ENCODE measurements at places on chromosomes 4 and X. TPM values are rescaled to one million over a fixed set of nuclear protein-coding genes. Genes with fewer than 3 reads are reported as not detected.

DNA sequence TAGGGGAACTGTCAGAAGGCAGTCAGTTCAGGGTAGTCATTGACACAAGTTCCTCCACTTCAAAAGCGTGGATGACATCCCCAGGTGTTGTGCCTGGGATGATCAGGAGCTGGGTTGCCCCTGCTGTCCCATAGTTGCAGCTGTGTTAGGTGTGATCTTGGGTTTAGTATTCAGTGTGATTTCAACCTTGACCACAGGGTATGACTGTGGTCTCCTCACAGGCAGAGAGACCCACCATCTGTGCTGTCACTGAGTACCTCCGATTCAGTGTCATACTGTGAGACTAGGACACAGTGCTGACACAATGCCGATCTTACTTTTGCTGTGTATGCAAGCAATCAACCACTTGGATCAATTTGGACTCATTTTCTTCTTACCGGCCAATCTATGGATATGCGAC is 25.2 kb downstream of the FOXR2 start:
- H3K27me3 ChIP-seq, result peaks cover 12% of the 10 kb centered on the region
- no peaks in the 10 kb centered on the region for H3K4me1 ChIP-seq
- H3K4me3 ChIP-seq, result no peak overlapping the region
- no peaks in the 10 kb centered on the region for H3K36me3 ChIP-seq
- DNase-seq, result no peak
- H3K27ac ChIP-seq, result no peak overlapping the region

DNA sequence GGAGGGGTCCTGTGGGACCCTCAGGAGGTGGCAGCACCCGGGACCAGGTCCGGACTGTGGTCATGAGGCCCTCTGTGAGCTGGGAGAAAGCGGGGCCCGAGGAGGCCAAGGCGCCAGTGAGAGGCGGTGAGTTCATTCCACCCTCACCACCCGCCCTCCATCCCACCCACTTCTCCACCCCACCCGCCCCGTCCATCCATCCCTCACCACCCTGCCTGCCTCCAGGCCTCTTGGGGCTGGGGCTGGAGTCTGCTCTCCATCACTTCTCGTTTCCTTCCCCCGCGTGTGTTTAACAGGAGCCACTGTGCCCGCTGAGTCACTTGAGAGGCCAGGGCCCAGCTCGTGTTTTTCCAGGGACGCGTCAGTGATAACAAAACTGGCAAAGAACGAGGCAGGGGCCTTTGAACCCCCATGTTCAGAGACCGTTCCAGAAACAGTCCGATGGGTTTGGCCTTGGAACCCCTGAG is 6.2 kb downstream of the SH3TC1 start:
- H3K4me1 ChIP-seq, result peaks cover 13% of the 10 kb centered on the region
- no peaks in the 10 kb centered on the region for H3K27me3 ChIP-seq
- H3K4me3 ChIP-seq, result no peak overlapping the region
- no peaks in the 10 kb centered on the region for H3K36me3 ChIP-seq
- DNase-seq, result no peak

DNA sequence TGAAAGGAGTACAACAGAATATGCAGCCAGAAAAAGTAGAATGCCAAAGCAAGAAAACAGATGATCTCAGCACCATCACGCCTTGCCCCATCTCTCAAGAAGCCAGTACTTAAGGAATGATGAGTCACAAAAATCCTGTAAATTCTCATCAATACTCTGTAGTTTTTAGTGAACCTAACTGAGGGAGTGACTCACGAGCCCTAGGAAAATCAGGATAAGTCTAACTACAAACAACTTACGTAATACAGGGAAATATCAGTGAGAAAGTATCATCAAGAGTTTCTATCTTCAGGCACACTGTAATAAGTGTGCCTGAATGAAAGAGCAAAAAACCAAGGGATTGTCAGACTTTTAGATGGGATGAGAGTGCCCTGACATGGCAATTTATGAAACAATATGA is 644.4 kb downstream of the STPG2 start:
- no peak for DNase-seq
- no peaks in the 10 kb centered on the region for H3K36me3 ChIP-seq
- H3K27ac ChIP-seq, result no peak overlapping the region
- peaks cover 4% of the 10 kb centered on the region for H3K4me1 ChIP-seq

DNA sequence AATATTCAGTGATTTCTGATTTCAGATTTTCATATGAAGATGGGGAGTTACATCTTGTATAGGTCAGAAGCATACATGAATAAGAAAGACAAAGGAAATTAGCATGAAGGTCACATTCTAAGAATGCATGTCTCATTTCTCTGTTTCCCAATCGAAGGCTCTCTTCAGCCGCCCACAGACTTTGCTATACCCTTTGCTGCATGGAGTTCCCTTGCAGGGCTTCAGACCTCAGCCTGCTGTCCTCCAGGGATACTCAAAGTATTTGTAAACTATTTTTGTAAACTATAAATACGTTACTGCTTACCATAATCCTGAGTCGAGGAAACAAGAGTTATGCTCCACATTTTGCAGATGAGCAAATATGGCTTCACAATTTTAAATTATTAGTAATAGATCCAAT is 738.4 kb downstream of the PCDH18 start:
- H3K27ac ChIP-seq, result no peak overlapping the region
- H3K4me3 ChIP-seq, result no peak overlapping the region
- H3K36me3 ChIP-seq, result no peaks in the 10 kb centered on the region
- DNase-seq, result no peak

- H3K27me3 ChIP-seq, result no peaks in the 10 kb centered on the region
- peak; percentile 24 for DNase-seq
- no peaks in the 10 kb centered on the region for H3K36me3 ChIP-seq
- no peak overlapping the region for H3K27ac ChIP-seq
These were observed 45.2 kb downstream of the MAGEB17 start for GRCh38 chrX:16212436-16212835.

- H3K36me3 ChIP-seq, result no peaks in the 10 kb centered on the region
- no peaks in the 10 kb centered on the region for H3K27me3 ChIP-seq
- no peak overlapping the region for H3K27ac ChIP-seq
- H3K4me3 ChIP-seq, result no peak overlapping the region
- H3K4me1 ChIP-seq, result no peaks in the 10 kb centered on the region
These were observed 20.7 kb downstream of the HHIP start for GRCh38 chr4:144666539-144667175.

DNA sequence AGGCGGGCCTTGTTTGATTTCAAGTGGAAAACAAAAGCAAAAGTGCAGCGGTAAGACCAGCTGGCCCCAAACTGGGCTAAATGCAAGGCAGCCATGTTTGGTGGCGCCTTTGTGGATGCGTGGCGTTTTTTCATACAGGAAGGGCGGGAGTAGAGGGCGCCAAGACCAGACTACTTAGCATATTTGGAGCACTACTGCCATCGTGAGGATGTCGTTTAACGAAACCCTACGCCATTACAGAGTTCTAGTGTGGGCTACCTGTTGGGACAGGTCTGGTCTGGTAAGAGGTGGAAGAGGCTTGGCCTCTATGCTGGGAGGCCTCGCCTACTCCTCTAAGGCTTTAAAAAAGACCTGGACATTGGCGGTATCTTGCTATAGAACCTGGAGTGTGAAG is 230.7 kb upstream of the STK26 start:
- H3K27me3 ChIP-seq, result no peaks in the 10 kb centered on the region
- DNase-seq, result peak; percentile 95
- H3K27ac ChIP-seq, result peak overlapping the region; percentile 69
- peak overlapping the region; percentile 7 for H3K4me3 ChIP-seq
- no peaks in the 10 kb centered on the region for H3K4me1 ChIP-seq

- H3K27ac ChIP-seq, result no peak overlapping the region
- H3K4me3 ChIP-seq, result no peak overlapping the region
- no peaks in the 10 kb centered on the region for H3K27me3 ChIP-seq
- H3K4me1 ChIP-seq, result no peaks in the 10 kb centered on the region
These were observed 356.7 kb downstream of the STIM2 start for GRCh38 chr4:27217261-27217769.

DNA sequence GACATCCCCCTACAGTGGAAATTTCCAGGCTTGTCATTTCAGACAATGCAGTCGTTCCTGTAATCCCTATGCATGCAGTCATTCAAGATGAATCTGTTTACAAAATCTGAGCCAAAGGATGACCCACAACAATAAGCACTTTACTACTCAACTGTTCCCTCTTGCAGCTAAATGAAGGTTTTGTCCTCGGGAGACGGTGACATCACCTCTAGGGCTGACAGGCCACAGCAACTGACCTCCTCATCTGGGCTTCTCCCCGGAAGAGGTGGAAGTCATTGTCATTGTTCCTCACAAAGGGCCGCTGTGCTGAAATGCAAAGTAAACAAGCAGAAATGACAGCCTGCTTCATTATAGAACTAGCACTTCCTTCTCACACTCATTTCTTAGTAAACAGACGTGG is 29.2 kb downstream of the CLRN2 start:
- H3K4me1 ChIP-seq, result no peaks in the 10 kb centered on the region
- H3K36me3 ChIP-seq, result no peaks in the 10 kb centered on the region
- no peak overlapping the region for H3K27ac ChIP-seq
- no peaks in the 10 kb centered on the region for H3K27me3 ChIP-seq
- no peak for DNase-seq

GRCh38 chr4:1992468-1993168 is 16.2 kb downstream of the NELFA start:
- H3K36me3 ChIP-seq, result peaks cover 25% of the 10 kb centered on the region
- H3K27me3 ChIP-seq, result no peaks in the 10 kb centered on the region
- no peaks in the 10 kb centered on the region for H3K4me1 ChIP-seq
- no peak overlapping the region for H3K27ac ChIP-seq

DNA sequence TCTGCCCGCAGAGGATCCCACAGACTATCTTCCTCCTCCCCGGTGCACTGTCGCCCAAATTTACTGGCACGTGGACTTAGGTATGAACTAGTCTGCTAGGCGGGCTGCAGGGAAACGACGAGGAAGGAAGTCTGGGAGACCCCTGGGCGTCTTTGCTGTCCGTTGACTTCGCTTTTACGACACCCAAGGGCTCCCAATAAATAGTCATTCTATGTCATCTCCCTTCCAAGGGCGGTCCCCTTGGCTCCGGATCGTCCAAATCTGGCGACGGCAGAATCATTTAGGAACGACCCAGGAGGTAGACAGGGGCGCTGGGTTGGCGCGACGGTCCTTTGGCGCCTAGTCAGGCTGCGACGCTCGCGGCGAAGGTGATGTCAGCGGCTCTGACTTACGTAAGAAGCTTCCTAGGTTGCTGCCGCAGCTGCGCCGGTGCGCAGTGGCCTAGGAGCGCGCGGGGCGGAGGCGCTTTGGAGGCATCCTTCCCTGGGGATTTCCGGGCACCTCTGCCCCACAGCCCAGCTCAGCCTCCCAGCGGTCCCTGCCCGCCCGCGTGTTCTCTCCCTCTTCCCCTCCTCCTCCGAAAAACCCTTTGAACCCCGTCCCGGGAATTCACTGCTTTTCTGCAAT is 2.2 kb downstream of the NHS start:
- no peak overlapping the region for H3K4me3 ChIP-seq
- H3K27me3 ChIP-seq, result no peaks in the 10 kb centered on the region
- H3K4me1 ChIP-seq, result no peaks in the 10 kb centered on the region
- H3K27ac ChIP-seq, result no peak overlapping the region

DNA sequence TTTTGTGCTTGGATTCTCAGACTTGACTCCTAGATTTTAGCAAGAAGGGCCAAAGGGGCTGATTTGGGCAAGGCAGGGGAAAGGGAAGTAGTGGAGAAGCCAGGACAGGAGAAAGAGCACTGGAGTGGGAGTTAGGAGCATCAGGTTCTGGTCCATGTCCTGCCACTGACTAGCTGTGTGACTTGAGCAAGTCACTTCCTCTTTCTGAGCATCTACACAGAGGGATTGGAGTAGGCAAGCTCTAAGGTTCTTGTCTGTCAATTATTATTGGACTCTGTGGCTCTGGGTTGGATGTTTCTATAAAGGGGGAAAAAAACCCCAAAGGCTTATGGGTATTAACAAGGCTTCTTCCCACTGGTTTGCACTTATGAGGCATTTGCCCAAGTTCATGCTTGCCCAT is 24.4 kb downstream of the PLAC1 start:
- no peak overlapping the region for H3K27ac ChIP-seq
- no peak for DNase-seq
- no peaks in the 10 kb centered on the region for H3K4me1 ChIP-seq

GRCh38 chr4:81498046-81498445 is 26.3 kb upstream of the RASGEF1B start:
- no peaks in the 10 kb centered on the region for H3K27me3 ChIP-seq
- H3K4me3 ChIP-seq, result no peak overlapping the region
- peaks cover 9% of the 10 kb centered on the region for H3K4me1 ChIP-seq
- DNase-seq, result no peak

DNA sequence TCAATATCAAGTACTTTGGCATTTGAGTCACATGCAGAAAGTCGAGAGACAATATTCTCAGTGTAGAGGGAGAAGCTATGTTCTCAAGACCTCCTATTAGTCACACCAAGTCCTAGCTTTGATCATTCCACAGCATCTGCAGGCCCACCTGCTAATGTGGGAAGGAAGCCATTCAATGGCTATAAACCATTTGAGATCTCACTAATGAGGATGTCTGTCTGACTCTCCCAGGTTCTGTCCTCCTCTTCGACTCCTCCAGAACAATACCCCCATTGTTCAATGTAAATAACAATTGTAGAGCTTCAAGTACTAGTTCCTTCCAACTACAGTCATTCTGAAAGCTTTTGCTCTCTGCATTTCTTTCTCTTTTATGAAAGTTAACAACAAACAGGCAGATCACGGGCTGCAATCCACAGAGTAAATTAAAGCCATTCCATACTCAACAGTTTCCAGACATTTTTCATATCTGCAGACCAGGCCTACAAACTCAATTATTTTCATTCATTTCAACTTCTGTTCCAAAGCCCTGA is 140.2 kb upstream of the EDNRA start:
- DNase-seq, result no peak
- H3K36me3 ChIP-seq, result no peaks in the 10 kb centered on the region
- no peaks in the 10 kb centered on the region for H3K4me1 ChIP-seq
- no peak overlapping the region for H3K27ac ChIP-seq
- H3K4me3 ChIP-seq, result no peak overlapping the region
- no peaks in the 10 kb centered on the region for H3K27me3 ChIP-seq

GRCh38 chr4:98430708-98431403 is 169.7 kb downstream of the RAP1GDS1 start:
- no peaks in the 10 kb centered on the region for H3K27me3 ChIP-seq
- H3K4me3 ChIP-seq, result no peak overlapping the region
- DNase-seq, result no peak
- H3K36me3 ChIP-seq, result no peaks in the 10 kb centered on the region
- H3K4me1 ChIP-seq, result no peaks in the 10 kb centered on the region
- no peak overlapping the region for H3K27ac ChIP-seq

GRCh38 chr4:35872273-35872672 is 372.0 kb downstream of the ARAP2 start:
- no peak overlapping the region for H3K27ac ChIP-seq
- no peaks in the 10 kb centered on the region for H3K4me1 ChIP-seq
- DNase-seq, result no peak
- no peak overlapping the region for H3K4me3 ChIP-seq

DNA sequence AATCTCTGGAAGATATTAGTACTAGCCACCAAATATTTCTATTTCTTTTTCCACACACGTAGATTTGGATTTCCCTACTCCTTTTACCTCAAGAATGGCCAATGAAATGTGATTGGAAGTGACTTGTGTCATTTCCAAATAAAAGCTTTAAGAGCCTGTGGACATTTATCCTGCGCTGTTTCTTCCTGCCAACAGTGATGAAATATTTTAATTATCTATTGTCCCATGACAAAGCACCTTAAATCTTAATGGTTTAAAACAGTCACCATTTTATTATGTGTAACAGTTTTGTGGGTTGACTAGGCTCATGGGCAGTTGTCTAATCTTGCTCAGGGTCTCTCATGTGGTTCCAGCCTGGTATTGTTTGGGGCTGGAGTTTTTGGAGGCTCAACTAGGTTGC is 3.5 kb upstream of the PGRMC2 start:
- H3K27ac ChIP-seq, result no peak overlapping the region
- DNase-seq, result no peak
- H3K4me1 ChIP-seq, result no peaks in the 10 kb centered on the region
- no peaks in the 10 kb centered on the region for H3K36me3 ChIP-seq

Gene PDZD11
- 18.3 TPM for total RNA-seq

Gene CITED1
- total RNA-seq, result 1.5 TPM

Gene PABPC1L2A
- total RNA-seq, result not detected

Gene NR3C2
- 12.3 TPM for total RNA-seq

Gene ALB
- total RNA-seq, result 618 TPM

Gene NEUROG2
- not detected for total RNA-seq

Gene RBMX
- total RNA-seq, result 77.7 TPM

Gene UGT2B15
- total RNA-seq, result 18.1 TPM

Measured in pancreas (tissue), 10 donors.